M059J (cell line): ENCODE measurements at places on chromosomes 16 and 17. TPM values are rescaled to one million over a fixed set of nuclear protein-coding genes. Genes with fewer than 3 reads are reported as not detected.

The CTRB2 gene
- total RNA-seq, result not detected in 2 replicates

The SBK1 gene
- total RNA-seq, result 0.07 TPM in 1 of 2 replicates, not detected in the other

The KRT31 gene
- total RNA-seq, result not detected in 2 replicates

The DPEP1 gene
- 0.79 TPM in 1 of 2 replicates, not detected in the other for total RNA-seq

The CCL1 gene
- not detected in 2 replicates for total RNA-seq

The SPN gene
- total RNA-seq, result 1.1 and 1.8 TPM in 2 replicates

The TEKT5 gene
- total RNA-seq, result 1.4 TPM in 1 of 2 replicates, not detected in the other

The MYH3 gene
- under 0.01 and 0.30 TPM in 2 replicates for total RNA-seq

The TNFSF12 gene
- total RNA-seq, result 13.3 and 20.3 TPM in 2 replicates

The CACNA1G gene
- total RNA-seq, result 0.15 TPM in 1 of 2 replicates, not detected in the other

The ADORA2B gene
- 20.8 and 24.7 TPM in 2 replicates for total RNA-seq

The MYH11 gene
- total RNA-seq, result not detected in 2 replicates

The EXOSC6 gene
- 12.1 and 21.4 TPM in 2 replicates for total RNA-seq

The SPATA22 gene
- not detected in 2 replicates for total RNA-seq
